ENCODE measurements at places on chromosomes 2 and 18. TPM values are rescaled to one million over a fixed set of nuclear protein-coding genes. Genes with fewer than 3 reads are reported as not detected.

PRSS56 gene
- not detected for total RNA-seq

STARD6 gene
- total RNA-seq: not detected

NTSR2 gene
- total RNA-seq: not detected

NT5C1B gene
- 0.33 TPM for total RNA-seq

TMEM178A gene
- 1.4 TPM for total RNA-seq

ADAM23 gene
- 9.9 TPM for total RNA-seq

ANKRD62 gene
- total RNA-seq: not detected

KCNG2 gene
- not detected for total RNA-seq

SLC23A3 gene
- total RNA-seq: 2.5 TPM

CENPA gene
- 7.7 TPM for total RNA-seq

OR6B2 gene
- total RNA-seq: not detected

MRPL53 gene
- total RNA-seq: 26.2 TPM

ITGA4 gene
- total RNA-seq: 83.0 TPM

COPS9 gene
- total RNA-seq: 40.6 TPM

SERPINB11 gene
- not detected for total RNA-seq

FSHR gene
- total RNA-seq: not detected

KIAA2012 gene
- not detected for total RNA-seq

SEMA4C gene
- 27.5 TPM for total RNA-seq

ABCG5 gene
- total RNA-seq: not detected

IL36B gene
- not detected for total RNA-seq

PTPN2 gene
- total RNA-seq: 24.2 TPM

CNTNAP5 gene
- total RNA-seq: not detected

DYNAP gene
- not detected for total RNA-seq

GULP1 gene
- total RNA-seq: 80.1 TPM

CRYGC gene
- not detected for total RNA-seq

MYCN gene
- not detected for total RNA-seq

DSEL gene
- total RNA-seq: 69.8 TPM

CPLX4 gene
- total RNA-seq: not detected

ADRA2B gene
- not detected for total RNA-seq

BMP10 gene
- not detected for total RNA-seq

SCN9A gene
- 43.0 TPM for total RNA-seq

LYPD6 gene
- 4.4 TPM for total RNA-seq

SERPINB4 gene
- not detected for total RNA-seq

ABCB11 gene
- not detected for total RNA-seq

DPYSL5 gene
- not detected for total RNA-seq

ALK gene
- total RNA-seq: under 0.01 TPM

KRTCAP3 gene
- total RNA-seq: not detected

PROM2 gene
- 0.25 TPM for total RNA-seq

MERTK gene
- total RNA-seq: 0.37 TPM

CFC1 gene
- total RNA-seq: not detected

ALPP gene
- total RNA-seq: not detected

ZSWIM2 gene
- total RNA-seq: 0.62 TPM

MOGAT1 gene
- total RNA-seq: not detected

LRRTM1 gene
- 0.44 TPM for total RNA-seq

ITPRID2 gene
- 500 TPM for total RNA-seq

GAL3ST2 gene
- 0.44 TPM for total RNA-seq

C2orf72 gene
- total RNA-seq: 0.22 TPM

FAM110C gene
- not detected for total RNA-seq

SPATA3 gene
- not detected for total RNA-seq

OLA1 gene
- 103 TPM for total RNA-seq

ANKRD30BL gene
- not detected for total RNA-seq

Data from uterine smooth muscle cell (primary cell).